Stimulated activated CD8-positive, alpha-beta memory T cell treated with anti-CD3 and anti-CD28 coated beads, Interleukin-4, amount 100 ng/mL, for 1 hour (primary cell): ENCODE measurements at places on chromosomes 6 and 20.

DNA sequence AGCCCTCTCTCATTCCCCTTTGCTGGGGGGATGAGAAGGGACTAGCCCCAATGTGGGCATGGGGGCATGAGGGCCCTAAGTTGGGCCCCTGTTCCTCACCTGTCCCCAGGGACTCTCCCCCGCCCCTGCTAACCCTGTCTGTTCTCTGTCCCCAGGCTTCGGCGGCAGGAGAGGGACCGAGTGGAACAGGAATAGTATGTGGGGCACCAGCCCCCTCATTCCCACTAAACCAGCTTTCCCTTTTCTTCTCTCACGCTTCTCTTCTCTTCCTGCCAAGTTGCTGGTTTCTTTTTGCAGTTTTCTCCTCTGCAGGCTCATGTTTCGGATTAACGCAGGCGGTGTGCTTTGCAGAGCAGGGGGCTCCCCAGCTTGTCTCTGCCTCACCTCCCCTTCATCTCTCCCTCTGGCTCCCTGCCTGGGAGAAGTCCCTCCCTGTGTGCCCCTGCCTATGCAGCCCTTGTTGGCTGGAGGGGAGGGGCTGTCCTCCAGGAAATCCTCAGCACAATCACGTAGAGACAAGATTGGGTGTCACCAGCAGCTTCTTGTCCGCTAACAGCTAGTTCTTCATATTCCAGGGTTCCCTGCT, 7.9 kb downstream of the TMEM63B start:
- no peak for DNase-seq

DNA sequence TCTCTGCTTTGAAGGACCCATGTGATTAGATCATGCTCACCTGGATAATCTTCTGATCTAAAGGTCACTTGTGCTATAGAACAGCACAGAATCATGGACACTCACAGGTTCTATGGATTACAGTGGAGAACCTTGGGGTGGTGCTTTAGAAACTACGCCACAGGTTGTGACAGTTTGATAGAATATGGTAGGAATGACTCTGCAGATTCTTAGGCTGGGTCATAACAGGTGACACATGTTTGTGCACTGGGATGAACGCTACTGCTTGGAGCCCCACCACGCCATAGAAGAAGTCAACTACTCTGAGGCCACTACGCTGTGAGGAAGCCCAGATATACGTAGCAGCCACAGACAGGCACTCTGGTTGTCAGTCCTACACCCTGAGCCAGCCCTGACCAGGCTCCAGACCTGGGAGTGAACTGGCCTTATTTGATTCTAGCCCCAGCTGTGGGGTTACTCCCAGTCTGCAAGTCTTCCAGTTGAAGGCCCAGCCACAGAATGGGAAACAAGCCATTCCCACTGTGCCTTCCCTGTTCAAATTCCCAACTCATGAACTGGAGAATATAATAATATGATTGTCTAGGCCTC, 99.0 kb upstream of the SLC24A3 start:
- no peak for DNase-seq

GRCh38 chr6:26478985-26479278, 21.2 kb upstream of the BTN1A1 start:
- DNase-seq: no peak

GRCh38 chr6:34671367-34671766, 25.2 kb downstream of the ILRUN start:
- no peak for DNase-seq

DNA sequence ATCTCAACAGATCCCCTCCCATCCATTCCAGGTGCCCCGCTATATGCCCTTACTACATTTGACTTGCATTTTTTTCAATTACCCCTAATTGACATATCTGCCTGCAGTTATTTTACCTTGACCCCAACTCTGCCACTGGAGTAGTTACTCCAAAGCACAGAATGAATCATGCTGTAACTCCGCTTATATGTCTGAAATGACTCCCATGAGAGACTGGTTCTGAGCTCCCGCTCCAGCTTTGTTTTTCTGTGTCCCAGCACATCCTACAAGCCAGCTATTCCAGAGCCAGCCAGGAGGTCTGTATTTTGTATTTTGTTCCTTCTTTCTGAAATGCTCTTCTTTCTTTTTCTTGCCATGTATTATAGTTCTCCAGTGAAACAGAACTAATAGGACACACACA, 10.9 kb upstream of the NOX3 start:
- no peak for DNase-seq

GRCh38 chr20:38883081-38883980, 42.9 kb upstream of the FAM83D start:
- no peak for DNase-seq

DNA sequence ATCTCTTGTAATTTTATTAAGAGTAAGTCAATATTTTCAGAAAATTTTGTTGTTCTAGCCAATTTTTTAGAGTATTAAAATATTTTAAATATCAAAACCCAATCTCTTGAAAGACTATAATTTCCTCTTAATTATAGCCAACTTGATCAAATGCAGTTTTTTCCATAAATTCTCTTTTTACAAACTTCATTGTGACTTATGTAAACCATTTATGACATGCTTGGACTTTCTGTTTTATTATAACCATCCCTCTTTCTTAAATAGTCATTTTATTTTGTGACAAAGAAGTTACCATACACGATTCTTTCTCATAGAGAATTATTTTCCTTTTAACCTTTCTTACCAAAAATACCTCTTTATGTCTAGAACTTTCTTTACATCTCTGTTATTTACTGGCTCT, 1075.5 kb downstream of the KHDRBS2 start:
- no peak for DNase-seq

DNA sequence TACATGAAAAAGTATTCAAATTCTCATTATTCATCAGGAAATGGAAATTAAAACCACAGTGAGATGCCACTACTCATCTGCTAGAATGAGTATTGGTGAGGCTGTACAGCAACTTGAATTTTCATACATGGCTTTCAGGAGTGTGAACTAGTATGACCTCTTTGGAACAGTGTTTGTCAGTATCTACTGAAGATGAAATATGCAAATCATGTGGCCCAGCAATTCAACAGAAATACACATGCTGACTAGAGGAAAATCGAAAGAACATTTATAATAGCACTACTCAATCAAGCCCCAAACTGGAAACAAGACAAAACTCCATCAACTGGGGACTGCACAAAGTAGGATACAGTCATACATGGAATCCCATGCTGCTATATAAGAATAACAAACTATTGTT, 102.2 kb downstream of the DCDC2 start:
- no peak for DNase-seq

DNA sequence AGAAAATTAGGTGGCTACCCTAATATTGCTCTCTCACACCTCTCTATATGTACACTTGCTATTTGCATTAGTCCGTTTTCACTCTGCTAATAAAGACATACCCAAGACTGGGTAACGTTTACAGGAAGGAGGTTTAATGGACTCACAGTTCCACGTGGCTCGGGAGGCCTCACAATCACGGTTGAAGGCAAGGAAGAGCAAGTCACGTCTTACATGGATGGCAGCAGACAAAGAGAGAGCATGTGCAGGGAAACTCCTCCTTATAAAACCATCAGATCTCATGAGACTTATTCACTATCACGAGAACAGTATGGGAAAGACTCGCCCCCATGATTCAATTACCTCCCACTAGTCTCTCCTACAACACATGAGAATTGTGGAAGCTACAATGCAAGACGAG, 53.4 kb downstream of the EPM2A start:
- DNase-seq: no peak

DNA sequence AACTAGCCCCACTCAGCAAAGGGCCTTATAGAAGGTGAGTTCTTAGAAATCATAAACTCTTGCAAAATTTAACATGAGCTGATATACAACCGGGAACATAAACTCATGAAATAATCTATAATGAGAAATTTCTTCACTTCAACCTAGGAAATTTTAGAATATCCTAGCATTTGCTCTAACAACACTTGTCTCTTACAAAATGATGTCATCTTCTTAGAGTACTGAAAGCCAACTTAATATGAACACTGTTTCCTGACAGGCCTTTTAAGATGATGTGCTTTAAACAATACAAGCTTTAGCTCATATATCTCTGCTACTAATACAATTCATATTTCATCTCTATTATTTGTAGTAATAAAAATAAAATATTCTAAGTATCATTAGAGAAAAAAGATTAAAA, 932 bp downstream of the PACRG start:
- DNase-seq: no peak

GRCh38 chr20:2108987-2109386, 7.4 kb downstream of the STK35 start:
- no peak for DNase-seq

- DNase-seq: no peak
Observed at GRCh38 chr6:116409756-116410155, 39.0 kb downstream of the DSE start.

DNA sequence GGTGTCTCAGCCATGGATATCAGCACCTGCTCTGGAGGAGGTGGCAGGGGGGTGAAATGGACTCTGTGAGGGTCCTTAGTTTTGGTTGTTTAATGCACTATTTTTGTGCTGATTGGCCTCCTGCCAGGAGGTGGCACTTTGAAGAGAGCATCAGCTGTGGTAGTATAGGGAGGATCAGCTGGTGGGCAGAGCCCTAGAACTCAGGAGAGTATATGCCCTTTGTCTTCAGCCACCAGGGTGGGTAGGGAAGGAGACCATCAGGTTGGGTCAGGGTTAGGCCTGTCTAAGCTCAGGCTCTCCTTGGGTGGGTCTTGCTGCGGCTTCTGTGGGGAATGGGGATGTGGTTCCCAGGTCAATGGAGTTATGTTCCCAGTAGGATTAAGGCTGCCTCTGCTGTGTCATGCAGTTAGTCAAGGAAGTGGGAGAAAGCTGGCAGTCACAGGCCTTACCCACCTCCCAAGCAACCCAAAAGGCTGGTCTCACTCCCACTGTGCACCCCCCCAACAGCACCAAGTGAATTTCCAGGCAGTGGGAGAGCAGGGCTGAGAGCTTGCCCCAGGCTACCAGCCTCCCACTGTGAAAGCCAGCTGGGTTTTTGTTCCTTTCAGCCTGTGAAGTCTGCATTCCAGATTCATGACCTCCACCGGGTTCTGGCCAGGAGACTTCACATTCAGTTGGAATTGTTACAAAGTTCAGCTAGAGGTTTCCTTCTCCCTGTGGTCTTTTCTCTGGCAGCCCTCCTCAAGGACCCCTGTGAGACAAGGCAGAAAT, 5.7 kb upstream of the OSTM1 start:
- no peak for DNase-seq

DNA sequence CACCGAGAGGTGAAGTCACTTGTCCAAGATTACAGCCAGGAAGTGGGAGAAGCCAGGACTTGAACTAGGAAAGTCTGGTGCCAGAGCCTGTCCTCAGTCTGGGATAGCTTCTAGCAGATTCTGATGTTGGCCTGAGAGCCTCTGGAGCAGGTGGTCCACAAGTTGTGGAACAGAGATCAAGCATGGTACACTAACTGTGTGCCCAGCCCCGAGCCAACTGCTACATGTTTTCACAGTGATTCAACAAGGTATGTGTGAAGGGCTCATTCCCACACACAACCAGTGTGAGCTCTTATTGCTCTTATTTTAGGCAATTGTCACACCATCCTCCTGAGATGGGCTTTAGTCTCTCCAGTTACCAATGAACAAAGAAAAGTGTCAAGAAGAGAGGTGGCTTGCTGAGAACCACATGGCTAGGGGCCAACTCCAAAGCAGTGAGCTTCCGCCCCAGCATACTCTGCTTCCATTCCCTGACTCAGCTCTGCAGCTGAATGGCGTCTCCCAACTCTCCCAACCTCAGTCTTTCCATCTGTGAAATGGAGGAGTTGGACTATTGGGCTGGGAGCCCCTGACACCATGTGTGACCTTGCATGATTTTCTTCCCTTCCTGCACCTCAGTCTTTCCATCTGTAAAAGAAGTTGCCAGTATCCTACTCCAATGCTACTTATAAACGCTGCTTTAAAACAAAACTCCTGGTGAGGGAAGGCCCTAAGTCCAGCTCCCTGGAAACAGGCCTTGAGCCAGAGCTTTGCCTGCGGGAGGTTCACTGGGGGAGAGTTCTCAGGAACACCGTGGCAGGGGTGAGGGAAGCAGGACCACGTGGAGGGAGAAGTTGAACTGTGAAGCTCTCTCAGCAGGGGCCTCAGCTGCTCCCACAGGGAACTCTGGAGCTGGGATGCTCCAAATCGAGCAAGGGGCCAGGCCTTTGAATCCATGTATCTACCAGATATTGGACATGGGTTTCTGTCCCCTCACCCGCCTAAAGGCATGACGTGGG, 40.9 kb downstream of the CDH22 start:
- no peak for DNase-seq

GRCh38 chr20:25136643-25137559, 55.0 kb upstream of the VSX1 start:
- DNase-seq: no peak

DNA sequence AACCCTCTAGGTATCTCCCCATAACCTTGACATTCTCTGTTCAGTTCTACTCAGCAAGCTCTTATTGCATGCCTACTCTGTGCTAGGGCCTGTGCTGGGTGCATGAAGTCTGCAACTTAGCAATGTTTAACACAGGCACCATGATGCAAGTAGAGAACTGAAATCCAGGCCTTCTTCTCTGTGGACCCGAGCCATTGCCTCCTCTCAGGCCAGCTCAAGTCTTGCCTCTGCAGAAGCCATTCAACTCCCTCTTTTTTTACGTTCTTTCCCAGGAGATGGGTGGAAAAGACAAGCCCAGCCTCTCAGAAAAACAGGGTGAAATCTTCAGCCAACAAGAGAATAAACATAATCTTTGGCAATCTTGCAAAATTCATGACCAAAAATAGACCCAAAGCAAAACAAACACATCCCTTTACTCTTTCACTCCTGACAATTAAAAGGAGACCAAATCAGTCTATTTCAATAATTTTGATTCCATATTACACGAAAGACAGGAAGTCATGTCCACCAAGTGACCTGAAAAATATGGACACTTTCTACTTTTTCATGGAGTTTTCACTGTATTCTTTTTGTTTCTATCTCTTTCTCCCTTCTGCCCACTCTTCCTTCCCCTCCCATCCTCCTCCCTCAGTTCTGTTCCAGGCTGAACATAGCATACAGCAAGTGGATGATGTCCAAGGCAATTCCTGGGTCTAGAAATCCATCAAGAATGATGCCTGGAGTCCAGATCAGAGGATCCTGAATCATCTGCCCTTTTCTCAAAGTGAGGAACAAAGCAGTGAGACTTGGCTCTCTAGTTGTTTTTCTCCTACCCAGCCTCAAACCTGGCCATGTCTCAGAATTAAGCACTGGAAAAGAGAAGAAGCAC, 45.4 kb upstream of the MOCS1 start:
- no peak for DNase-seq

DNA sequence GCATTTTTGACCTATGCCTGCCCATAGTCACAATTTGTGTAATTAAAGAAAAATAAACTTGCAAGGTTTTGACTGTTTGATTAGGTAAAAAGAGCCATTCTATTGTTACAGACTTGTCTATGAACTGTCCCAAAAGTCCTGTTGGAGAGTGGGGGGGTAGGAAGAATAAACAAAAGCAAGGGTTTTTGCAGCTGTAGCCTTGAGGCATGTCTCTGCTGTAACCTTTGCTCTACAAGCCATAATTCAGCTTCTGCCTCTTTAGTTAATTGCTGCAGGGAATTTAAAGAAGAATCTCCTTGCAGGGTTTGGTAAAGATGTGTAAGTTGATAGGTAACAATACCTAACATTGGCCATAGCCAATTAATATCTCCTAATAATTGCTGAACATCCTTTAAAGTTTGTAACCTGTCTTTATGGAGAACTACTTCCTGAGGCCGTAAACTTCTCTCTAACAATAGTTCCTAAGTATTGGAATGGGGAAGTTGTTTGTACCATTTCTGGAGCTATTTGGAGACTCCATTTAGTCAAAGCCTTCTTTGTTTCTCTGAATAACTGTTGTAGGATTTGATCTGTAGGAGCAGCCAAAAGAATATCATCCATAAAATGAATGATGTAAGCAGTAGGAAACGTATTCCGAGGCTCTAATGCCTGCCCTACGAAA, 7.9 kb upstream of the ABHD12 start:
- DNase-seq: no peak

GRCh38 chr6:117616391-117617209, 14.3 kb upstream of the GOPC start:
- no peak for DNase-seq

GRCh38 chr20:60172346-60172984, 214.2 kb downstream of the CDH26 start:
- DNase-seq: no peak
